ENCODE measurements at places on chromosomes 6 and 20.

DNA sequence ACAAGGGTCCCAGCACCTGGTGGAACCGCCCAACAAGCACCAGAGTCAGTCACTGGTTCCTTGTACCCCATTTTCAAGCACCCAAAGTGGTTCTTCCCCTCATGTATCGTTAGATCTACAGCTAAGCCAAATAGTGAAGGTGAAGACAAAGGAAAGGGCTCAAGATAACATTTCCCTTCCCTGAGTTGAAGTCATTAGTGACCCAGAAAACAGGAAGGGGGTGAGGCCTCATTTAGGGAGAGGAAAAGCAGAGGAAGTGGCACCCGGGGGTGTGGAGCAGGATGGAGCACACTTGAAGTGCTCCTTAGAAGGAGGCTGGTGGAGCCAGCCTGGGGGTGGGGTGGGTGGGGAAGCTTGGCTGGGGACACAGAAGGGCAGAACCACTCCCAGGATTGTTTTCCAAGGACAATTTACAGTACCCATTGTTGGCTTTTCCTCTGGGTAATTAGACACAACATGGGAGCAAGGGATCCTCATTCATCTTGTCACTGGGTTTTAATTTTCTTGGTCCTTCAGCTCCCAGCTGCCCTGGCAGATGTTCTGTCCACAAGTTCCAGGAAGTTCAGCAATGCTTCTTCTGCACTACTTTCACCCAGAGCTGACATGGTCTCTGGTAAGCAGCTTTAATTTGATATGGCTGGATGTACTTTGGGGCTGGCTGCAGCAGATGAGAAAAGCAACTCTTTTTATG, 73.3 kb upstream of the CD93 start:
- DNase-seq: peak; percentile 28

DNA sequence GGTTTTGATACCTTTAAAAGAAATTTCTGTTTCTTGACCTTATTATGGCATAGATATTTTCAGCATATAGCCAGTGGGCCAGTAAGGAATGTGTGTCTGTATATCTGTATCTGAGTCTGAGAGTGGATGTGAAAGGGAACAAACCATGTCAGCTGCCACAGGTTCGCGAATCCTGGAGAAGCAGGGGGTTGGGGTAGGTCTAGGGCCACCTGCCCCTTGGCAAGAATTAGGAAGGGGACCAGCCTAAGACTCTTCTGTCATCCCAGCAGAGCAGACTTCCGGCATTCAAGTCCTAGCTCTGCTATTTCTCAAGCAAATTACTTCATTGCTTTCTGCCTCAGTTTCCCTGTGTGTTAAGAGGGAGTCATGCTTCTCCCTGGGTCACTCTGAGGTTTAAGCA, 180.3 kb upstream of the SNX9 start:
- no peak for DNase-seq

DNA sequence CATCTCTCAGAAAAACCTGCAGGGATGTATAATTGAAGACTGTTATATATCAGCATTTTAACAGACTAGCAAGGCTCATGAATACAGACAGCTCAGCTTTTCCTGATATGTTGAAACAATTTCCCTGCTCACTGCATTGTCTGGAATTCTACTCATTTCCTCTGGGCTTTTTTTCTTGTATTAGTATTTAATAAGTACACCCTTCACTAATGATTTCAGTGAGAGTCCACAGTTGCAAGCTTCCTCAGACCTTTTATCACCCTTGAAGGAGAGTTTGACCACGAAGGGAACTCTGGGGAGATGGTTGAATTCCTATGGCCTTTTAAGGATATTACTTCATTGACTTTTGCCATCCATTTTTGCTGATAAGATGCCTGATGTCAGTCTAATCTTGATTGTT, 248.7 kb downstream of the ADGB start:
- DNase-seq: no peak

DNA sequence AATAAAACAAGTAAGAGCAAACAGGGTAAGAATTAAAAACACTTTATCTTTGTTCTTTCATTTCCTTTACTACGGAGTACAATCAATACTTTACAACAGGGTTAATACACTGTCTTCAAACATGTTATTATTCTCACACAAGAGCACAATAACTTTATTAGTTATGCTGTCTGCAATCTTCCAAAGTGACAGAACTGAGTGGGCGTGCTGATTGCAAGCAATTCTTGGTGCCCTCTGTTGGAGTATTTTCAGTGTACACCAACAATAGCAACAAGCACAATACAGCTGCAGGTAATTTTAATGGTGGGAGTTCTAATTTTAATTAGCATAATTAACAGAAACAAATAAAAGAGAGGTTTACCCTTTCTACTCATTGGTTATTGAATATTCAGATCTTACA, 33.9 kb upstream of the PTPRK start:
- DNase-seq: no peak

GRCh38 chr20:53905019-53905819, 165.2 kb downstream of the BCAS1 start:
- no peak for DNase-seq

GRCh38 chr6:11448038-11448437, 89.5 kb upstream of the TMEM170B start:
- no peak for DNase-seq

DNA sequence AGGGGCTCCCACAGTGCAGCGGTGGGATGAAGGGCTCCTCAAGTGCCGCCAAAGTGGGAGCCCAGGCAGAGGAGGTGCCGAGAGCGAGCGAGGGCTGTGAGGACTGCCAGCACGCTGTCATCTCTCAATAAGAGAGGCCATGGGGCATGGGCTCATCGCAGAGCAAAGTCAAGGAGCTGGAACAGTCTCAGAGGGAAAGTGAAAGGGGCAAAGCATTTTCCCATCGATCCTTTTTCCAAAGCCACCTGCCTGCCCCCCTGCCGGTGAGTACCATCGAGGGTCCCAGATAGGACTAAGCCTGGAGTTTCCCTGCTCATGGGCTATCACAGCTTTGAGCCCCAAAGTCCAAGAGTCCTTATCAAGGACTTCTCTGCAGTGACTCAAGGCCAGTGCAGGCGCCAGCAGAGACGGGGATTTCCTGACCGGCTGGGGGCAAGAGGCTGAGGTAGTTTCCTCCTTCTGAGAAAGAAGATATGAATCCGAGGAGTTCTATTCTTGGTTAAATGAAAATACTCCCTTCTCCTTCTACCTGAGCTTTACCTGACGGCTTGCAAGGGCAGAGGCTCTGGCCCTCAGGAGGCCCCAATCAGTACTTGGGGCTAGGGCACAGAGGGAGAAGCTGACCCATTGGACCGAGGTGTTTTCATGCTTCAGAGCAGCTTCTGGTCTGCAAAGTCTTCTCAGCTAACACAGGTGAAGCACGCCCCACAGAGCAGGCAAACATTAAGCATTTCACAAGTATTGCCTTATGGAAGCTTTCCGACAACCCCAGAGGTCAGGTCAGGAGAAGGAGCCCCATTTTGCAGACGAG, 22.6 kb downstream of the ETV7 start:
- no peak for DNase-seq

GRCh38 chr6:42251500-42251899, 33.8 kb upstream of the MRPS10 start:
- no peak for DNase-seq

GRCh38 chr6:63609231-63609630, 26.4 kb upstream of the PHF3 start:
- no peak for DNase-seq

DNA sequence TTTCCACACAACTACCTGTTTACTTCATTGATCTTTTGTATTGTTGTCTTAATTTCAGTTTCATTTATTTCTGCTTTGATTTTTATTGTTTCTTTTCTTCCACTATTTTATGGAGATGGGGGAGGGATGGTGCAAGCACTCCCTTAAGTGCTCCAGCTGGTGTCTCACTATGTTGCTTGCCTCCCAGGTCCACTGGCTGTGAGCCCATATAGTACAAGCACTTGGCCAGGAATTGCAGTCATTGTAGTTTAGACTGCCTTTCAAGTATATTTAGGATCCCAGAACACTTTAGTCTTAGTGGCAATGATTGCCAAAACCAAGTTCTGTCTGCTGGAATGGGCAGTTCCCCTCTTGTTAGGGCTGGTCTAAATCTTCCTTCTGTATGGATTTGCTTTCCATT, 34.9 kb upstream of the MAN1A1 start:
- no peak for DNase-seq

GRCh38 chr6:138160329-138161087, 1.2 kb upstream of the ARFGEF3 start:
- DNase-seq: no peak

DNA sequence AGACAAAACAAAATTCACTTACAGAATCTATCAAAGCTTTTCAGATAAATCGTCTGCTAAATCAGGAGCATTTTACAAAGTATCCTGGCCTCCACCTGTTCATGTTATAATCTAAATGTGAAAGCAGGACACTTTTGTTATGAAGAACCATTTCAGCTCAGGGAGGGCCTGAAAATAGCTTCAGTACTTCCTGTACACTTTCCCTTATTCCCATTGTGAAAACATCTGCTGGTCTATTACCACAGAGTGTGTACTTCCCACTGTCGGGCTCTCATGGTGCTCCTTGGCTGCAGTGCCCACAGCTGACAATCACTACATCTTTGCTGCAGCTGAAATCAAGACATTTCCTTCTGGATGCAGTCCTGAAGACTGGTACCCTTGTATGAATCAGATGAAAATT, 128.1 kb downstream of the OPRM1 start:
- no peak for DNase-seq

DNA sequence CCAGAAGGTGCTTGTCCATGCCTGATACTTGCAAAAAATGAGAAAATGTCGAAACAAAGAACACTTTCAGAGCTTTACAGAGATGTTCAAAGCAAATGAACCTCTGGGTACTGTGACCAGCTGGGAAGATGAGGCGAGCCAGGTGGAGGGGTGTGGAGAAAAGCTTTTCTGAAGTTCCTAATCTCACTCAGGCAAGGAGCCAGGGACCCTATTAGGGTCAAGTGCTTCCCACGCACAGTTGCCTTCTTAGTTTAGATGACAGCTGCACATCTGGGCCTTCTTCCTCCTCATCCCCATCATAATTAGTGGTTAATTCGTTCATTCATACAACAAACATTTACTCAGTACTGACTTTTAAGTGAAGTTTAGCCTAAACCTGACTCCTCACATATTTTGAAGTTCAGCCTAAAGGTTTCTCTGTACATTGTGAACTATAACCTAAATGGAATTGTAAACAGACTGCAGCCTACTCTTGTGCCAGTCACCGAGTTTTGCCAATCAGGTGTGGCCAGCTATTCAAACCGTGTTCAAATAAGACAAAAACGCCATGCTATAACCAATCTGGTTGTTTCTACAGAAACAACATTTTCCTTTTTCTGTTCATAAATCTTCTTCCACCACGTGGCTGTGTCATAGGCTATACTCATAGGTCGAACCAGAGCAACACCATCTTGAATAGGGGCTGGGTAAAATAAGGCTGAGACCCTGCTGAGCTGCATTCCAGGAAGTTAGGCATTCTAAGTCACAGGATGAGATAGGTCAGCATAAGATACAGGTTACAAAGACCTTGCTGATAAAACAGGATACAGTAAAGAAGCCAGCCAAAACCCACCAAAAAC, 19.3 kb upstream of the AHCY start:
- no peak for DNase-seq

GRCh38 chr6:157269261-157269794, 54.0 kb downstream of the TMEM242 start:
- DNase-seq: no peak

DNA sequence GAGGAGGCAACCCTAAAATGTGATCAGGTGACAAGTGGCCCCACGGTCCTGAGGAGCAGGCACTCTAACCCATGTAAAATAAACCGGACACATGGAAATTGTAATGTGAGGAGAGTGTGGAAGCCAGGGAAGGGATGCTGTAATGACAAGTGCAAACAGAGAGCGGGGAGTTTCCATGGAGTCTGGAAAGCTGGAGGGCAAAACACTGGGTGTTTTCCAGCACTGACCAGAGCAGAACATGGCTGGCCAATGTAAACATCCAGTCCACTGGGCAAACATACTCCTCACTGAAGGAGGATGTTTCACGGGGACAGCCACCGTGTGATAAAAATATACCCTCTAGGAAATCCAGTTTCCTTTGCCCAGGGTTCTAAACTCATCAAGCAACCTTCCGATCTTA, 219.0 kb upstream of the JARID2 start:
- no peak for DNase-seq

- no peak for DNase-seq
Observed at GRCh38 chr20:58026361-58026760, 202.1 kb downstream of the ANKRD60 start.

DNA sequence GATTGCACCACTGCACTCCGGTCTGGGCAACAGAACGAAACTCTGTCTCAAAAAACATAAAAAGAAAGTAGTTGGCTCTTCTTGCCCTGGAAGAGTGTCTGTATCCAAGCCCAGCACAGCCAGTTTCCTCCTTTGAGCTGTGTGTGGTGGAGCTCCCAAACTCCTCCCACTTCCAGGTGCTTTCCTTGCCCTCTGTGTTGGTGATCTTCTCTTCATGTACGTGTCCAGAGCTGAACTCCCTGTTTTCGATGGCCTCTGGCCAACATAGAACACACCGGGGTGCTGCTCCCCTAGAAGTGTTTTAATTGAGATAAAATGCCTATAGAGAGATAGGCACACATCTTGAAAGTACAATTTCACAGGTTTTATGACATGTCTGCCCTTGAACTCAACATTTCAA, 16.7 kb upstream of the SGK2 start:
- no peak for DNase-seq

- no peak for DNase-seq
Observed at GRCh38 chr6:93721386-93722048, 302.2 kb upstream of the EPHA7 start.

GRCh38 chr20:8535403-8536261, 403.6 kb downstream of the PLCB1 start:
- DNase-seq: no peak

GRCh38 chr6:57064809-57065208, 18.3 kb downstream of the KIAA1586 start:
- DNase-seq: no peak

DNA sequence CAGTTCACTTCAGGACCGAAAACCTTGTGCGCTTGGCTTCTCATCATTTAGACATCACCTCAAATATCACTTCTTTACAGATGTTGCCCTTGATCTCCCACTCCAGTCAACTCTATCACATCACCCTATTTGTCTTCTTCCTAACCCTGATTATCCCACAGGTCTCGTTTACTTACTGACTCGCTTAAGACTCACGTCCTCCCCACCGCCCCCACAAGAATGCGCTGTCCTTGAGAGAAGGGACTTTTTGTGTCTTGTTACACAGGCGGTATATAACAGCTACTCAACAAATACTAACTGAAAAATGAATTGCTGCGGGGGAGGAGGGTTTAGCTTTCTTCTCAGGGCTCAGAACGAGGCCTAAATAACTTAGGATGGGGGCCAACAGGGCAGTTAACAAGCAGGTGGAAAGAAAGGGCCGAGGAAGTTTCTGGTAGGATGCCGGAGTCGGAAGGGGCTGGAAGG, 527 bp downstream of the TOMM34 start:
- no peak for DNase-seq

DNA sequence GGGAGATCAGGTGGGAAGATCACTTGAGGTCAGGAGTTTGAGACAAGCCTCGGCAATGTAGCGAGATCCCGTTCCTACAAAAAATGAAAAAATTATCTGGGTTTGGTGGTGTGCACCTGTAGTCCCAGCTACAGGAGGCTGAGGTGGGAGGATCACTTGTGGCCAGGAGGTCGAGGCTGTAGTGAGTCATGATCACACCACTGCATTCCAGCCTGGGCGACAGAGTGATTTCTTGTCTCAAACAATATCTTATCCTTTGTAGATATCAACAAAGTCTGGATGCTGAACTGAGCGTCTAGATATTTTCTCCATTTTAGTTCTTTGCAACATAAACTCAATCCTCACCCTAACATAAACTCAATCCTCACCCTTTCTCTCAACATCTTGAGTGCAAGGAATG, 197.6 kb downstream of the DTNBP1 start:
- no peak for DNase-seq

- no peak for DNase-seq
Observed at GRCh38 chr6:71179249-71179885, 109.2 kb upstream of the OGFRL1 start.

GRCh38 chr20:44187054-44187771, at the start of gene JPH2:
Gene JPH2 (minus strand): TSS chr20:44187188. CDS start chr20:44186705, 483 bp downstream.
- DNase-seq: no peak
